T-helper 17 cell (primary cell): ENCODE measurements at places on chromosomes 3 and 15.

DNA sequence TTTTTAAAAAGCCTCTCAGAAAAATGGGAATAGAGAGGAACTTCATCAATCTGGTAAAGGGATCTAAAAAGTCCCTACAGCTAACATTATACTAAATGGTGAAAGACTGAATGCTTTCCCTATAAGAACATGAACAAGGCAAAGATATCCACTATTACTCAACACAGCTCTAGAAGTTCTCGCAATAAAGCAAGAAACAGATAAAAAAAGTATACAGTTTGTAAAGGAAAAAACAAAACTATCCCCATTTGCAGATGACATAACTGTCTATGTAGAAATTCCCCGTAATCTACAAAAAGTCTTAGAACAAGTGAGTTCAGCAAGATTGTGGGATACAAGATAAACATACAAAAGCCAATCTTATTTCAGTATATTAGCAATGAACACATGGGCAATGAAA lies 15.4 kb downstream of the EDC3 start:
- DNase-seq: no peak

DNA sequence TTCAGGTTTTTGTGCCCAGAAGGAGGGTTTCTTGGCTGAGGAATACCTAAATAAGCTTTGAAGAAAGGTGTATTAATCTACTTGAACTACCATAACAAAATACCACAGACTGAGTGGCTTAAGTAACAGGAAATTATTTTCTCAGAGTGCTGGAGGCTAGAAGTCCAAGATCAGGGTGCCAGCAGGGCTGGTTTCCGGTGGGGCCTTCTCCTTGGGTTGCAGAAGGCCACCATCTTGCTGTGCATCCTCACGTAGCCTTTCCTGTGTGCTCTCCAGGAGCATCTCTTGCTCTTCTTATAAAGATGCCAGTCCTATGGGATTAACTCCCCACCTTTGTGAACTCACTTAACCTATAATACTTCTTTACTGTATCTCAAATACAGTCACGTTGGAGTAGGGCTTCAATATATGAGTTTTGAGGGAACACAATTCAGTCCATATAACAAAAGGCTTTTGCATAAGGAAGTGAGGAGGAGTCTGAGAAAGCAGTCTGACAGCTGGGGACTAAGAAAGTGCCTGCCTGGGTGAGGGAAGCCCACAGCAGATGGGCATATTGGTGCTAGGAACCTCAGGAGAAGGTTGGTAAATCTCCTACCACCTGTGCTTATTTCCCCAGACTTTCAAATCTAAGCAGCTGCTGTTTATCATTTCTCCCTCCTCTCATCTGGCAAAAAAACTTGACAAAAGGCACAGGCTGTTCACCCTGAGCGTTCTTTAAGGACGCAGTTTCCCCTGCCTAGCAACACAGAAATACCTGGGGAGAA lies 89.6 kb upstream of the CBLB start:
- DNase-seq: no peak

DNA sequence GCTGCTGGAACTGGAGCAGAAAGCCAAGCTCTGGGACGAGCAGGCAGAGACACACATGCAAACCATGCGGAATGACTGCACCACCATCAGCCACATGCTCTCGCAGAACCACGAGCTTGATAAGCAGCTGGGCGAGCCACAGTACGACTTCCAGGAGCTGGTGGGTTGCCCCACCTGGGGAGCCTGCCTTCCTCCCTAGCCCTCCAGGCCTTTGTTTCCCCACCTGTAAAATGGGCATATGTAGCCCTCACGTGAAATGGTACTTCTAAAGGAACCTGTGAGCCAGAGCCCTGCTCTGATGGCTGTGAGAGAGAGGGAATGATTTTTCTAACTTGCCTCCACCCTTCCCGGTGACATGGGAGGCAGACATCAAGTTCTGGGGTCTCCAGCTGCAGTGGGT lies 44.6 kb upstream of the GOLGA6B start:
- no peak for DNase-seq

GRCh38 chr15:56978898-56979662 lies 60.6 kb downstream of the TCF12 start:
- no peak for DNase-seq

GRCh38 chr15:47437491-47437890 lies 279.8 kb upstream of the SEMA6D start:
- no peak for DNase-seq

DNA sequence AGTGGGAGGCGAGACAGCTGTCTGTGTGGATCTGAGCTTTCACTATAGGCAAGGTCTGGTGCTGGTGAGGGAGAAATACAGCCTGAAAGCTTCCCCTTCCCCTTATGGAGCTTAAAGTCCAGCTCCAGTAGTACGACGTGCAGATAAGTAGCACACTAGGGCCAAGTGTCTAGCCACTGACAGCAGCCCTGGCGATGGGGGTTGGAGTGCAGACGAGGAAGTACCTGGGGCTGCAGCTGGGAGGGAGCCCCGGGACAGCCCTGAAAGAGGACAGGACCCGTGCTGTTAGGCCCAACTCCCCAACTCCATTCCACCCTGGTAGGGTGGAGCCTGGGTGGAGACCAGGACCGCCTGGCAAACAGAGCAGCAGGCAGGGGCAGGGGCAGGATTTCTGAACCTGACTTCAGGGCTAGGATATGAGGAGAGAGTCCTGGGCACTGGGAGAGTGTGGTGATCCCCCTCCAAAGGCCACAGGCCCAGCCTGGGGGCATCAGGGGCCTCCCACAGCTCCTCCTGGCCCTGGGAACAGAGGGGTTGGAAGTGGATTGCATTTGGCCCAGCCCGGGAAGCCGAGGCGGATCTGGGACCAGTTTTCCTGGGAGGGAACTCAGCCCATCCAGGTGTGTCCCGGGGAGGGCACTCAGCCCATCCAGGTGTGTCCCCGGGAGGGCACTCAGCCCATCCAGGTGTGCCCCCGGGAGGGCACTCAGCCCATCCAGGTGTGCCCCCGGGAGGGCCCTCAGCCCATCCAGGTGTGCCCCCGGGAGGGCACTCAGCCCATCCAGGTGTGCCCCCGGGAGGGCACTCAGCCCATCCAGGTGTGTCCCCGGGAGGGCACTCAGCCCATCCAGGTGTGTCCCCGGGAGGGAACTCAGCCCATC lies 42.8 kb downstream of the BDH1 start:
- no peak for DNase-seq

GRCh38 chr15:45184562-45185041 lies 3.2 kb downstream of the SHF start:
- no peak for DNase-seq
